ENCODE measurements at places on chromosomes 2 and 18.

DNA sequence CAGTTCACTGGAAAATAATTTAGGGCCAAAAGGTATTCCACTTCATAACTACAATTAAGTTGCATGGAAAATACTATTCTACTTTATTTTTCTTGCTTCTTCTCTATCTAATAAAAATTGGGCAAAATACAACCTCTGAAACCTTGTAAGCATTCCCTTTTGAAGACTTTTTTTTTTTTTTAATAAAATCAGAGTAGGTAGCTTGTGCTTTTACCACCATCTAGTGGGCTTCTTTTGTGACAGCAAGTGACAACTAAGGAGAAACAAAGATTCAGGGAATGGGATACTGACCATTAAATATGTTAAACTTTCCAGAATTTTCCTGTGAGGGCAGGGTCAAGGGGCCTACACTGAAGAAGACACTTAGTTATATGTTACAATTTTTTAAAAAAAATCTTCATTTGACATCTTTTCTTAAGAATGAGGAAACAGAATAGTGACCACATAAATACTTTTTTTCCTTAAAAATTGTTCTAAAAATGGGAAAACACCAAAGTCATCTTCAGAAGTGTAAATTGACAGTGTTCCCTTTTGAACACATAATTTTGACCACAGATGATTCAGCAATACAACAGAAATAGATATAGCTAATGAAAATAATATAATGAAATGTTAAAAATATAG, 1183.2 kb upstream of the ACVR2A start:
- no peak for DNase-seq

GRCh38 chr2:167943897-167944296, 303.5 kb downstream of the STK39 start:
- no peak for DNase-seq

DNA sequence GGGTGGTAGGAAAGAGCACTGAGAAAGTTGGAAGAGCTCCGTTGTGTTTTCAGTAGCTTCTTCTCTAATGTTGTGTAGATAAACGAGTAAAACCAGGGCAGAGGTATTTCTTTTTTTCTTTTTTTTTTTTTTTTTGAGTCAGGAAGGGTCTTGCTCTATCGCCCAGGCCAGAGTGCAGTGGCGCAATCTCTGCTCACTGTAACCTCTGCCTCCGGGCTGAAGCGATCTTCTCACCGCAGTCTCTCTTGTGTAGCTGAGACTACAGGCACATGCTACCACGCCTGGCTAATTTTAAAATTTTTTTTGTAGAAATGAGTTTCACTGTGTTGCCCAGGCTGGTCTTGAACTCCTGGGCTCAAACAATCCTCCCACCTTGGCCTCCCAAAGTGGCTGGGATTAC, 6.6 kb downstream of the GRHL1 start:
- DNase-seq: no peak

- no peak for DNase-seq
These were observed 104.1 kb downstream of the PAX3 start for GRCh38 chr2:222194669-222195068.

DNA sequence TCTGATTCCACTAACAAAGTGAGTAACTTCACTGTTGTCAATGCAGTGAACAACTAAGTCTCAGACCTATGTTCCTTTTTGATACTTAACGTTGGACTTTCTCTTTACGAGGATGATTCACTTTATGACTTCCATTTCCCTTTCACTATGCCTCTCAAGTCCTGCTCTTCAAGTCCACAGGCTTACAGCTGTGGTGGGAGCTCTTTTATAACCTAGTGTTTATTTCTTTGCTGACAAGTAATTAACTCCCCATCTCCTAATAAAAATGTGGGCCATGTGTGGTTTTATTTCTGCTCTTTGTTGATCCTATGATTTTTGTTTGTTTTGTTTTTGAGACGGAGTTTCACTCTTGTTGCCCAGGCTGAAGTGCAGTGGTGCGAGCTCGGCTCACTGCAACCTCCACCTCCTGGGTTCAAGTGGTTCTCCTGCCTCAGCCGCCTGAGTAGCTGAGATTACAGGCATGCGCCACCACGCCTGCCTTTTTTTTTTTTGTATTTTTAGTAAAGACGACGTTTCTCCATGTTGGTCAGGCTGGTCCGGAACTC, 142.1 kb downstream of the USP34 start:
- DNase-seq: no peak

GRCh38 chr2:122174061-122174460, 418.6 kb downstream of the TSN start:
- no peak for DNase-seq

- no peak for DNase-seq
These were observed 122.9 kb upstream of the GATA6 start for GRCh38 chr18:22046473-22046872.

DNA sequence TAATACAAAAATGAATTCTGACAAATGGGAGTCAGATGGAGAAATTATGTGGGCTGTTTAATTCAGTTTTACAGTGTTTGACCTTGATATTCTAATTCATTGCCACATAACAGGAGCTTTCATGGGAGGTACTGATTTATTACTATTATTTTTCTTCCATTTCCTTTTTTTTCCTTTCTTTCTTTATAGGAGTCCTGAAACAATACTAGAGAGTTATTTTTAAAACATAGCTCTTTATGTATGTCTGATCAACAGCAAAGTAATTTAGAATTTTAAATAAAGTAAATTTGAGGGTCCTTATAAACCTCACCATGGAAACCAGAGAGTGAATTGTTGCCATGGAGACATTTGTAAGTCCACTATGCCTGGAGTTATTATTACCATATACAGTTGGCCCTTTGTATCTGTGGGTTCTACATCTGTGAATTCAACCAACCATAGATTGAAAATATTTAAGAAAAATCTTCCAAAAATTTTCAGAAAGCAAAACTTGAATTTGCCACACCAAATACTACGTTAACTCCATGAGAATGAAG, 40.9 kb upstream of the PPP4R1 start:
- DNase-seq: no peak

GRCh38 chr2:69196327-69197117, 183.5 kb downstream of the ANTXR1 start:
- DNase-seq: no peak

DNA sequence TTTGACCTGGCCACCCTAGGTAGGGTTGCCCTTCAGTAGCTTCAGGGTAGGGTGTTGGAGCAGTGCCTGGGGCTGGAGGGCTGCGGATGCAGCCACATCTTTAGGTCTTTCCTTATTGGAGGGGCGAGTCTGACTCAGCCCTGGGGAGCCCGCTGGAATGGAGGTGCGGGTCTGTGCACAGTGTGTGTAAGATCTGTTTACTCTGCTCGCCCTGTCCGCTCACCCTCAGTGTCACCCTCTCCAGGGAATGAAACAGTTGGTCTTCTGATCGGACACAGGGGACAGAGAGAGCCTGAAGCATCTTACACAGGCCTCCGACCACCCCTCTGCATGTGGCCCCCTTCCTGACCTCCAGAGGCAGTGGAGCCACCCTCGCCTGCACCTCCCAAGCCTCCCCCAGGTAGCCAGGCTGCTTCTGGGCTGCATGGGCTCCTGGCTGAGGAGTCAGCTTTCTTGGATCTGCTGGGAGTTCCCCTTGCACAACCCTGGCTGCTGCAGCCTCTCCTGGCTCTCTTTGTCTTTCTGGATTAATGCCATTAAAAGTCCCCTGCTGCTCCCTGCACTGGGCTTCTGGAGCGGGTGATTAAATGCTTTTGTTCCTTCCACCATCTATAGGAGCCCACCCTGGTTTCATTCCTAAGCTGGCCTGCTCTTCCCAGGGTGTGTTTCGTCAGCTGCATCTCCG, 82.6 kb downstream of the ASB1 start:
- no peak for DNase-seq

DNA sequence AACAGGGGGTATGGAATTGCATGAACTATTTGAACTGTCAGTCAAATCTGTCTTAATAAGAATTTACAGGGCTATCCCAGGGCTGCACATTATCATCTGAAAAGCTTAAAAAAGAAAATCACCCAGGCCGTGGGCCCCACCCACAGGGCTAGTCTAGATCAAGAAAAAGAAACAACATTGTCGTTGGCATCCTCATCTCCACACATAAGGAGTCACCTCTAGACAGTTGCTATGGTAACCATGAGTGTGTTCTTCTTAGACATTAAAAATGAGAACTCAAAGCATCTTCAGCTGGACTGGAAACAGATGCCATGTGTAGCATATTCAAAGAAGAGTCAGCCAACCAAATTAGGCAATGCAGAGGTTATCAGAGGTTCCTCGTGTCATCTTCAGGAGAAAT, 72.3 kb upstream of the CPO start:
- no peak for DNase-seq

DNA sequence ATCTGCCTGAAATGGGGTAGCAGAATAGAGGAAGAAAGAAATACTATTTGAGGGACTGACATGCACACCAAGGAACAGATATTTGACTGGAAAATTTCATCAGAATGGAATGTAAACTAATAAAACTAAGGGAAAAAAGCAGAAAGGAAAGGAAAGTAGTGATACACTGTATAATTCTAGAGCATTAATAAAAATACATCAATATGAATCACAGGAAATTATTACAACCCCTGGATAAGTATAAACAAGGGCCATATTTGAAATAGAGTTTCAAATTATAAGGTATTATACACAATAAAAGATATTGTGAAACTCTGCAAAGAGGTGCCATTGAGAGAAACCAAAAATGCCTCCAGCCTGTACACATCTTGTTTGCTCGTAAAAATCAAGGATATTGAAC, 149.6 kb downstream of the ICOS start:
- no peak for DNase-seq

DNA sequence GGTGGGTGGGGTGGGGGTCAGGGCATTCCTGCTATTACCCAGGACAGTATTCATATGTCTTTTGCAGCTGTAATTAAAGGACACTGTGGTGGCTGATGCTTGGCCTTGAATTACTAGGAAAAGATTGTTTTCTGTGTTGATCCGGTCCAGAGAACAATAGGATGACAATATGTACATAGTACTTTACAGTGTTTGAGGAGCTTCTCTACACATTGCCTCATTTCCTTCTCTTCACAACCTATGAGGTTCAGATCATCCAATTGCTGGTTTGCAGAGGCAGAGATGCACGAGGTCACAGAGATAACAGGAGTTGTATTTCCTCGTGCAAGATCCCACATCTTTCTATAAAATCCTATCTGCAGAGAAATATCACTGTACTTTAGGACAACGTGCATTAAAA, 119.5 kb downstream of the LIPG start:
- DNase-seq: no peak

DNA sequence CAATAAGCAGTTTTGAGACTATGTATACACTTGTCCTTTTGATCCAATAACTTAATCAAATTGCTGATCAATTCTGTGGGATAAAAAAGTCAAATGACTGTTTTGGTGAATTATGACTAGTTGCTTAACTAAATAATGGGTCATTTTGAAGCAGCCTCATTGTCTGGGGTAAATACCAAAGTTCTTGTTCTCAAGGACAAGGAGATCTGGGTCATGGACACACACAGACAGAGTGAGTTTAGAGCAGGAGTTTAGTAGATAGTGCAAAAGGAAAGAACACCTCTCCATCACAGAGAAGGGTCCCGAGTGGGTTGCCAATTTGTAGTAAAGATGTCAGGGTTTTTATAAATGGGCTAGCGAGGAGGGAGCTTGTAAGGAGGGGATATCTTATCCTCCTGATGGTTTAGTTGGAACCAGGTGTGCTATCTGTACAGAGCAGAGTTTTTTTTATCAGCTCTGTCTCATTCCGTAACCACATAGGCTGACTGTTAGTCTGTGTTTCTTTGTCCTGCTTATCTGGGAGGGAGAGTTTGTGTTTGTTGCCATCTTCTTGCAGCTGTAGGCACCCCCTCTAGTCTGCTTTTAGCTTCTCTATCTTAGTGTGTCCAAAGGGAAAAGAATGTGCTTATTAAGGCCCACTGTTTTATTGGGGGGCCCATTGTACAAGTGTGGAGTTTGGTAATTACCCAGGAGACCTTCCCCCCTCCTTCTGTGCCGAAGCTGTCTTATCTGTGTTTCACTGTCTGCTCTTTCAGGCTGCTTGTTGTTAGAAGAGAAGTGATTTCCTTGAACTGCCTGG, 48.7 kb upstream of the C1GALT1C1L start:
- DNase-seq: no peak

DNA sequence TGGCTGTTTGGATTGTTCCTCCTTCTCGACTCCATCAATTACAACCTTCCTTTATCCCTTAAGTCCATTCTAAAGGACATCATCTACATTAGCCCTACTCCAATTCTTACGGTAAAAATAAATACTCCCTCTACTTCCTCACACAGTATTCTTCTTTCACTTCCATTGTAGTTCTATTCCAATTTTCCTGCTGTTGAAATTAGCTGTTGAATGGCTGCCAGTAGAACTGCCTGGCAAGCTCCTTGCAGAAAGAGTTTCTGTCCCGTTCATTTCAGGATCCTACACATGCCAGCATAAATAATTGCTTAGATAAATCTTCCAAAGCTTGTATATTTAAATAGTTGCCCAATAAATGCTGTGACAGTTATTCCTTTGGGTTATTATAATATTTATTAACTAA, 459.3 kb upstream of the TRIB2 start:
- DNase-seq: no peak

DNA sequence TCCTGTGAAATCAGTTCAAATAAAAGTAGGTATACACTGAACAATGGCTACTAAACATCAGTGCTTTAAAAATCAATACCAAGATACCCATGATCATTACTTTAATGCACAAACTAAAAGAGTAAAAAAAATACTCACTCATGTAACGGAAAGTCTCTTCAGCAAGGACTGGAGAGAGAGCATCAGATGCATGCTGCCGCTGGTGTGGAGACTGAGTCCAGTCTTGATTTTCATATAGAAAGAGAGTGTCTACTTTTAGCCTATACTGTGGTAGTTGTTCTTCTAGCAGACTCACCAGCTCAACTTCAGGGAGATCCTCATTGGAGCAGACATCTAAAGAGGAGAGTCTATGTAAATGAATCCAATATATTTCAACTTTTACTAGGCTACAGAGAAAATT, 44.0 kb downstream of the TRAK2 start:
- DNase-seq: no peak

Measured in activated CD4-positive, alpha-beta T cell treated with anti-CD3 and anti-CD28 coated beads for 4 hours (primary cell).